ENCODE measurements at places on chromosomes 3 and 15.

DNA sequence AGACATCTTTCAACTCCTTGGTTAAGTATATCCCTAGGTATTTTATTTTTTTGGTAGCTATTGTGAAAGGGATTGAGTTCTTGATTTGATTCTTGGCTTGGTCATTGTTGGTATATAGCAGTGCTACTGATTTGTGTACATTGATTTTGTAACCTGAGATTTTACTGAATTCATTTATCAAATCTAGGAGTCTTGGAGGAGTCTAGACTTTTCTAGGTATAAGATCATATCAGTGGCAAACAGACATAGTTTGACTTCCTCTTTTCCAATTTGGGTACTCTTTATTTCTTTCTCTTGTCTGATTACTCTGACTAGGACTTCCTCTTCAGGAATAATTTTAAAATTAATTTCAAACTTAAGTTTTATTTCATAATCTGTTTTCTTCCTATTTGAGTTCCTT lies 125.2 kb downstream of the OCA2 start:
- no peak for DNase-seq

DNA sequence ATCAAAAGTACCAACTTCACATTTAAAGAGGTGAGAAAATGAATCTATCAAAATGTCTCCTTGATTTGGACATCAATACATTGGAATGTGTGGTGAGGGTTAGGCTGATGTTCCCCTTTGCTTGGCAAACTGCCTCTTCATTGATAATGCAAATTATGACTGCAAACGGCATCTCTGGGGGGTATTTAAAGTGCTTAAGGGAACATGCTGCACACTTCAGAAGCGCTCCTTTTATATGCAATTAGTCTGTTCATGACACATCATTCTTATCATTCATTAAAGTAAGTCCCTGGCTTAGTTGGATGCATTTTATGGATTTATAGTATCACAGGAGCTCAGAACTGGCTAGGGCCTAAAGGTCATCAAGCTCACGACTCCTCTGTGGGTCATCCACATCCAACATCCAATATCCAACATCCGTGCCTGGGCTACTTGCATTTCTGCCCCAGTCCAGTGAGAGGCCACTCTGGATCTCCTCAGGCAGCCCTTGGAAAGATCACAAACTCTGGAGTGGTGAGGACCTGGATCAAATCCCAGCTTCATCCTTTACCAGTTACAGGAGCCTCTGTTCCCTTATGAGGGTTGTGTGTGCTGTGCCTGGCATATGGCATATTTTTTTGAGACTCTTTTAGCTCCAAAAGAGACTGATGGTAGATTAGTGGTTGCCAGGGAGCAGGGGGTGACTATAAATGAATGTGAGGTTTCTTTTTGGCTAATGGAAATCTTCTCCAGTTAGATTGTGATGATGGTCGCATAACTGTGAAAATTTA lies 136.8 kb upstream of the FOXB1 start:
- no peak for DNase-seq

- DNase-seq: no peak
Measured at GRCh38 chr3:12901623-12902045, 60.3 kb upstream of the RPL32 start.

- DNase-seq: peak; percentile 23
Measured at GRCh38 chr3:30353711-30354467, 252.5 kb upstream of the TGFBR2 start.

DNA sequence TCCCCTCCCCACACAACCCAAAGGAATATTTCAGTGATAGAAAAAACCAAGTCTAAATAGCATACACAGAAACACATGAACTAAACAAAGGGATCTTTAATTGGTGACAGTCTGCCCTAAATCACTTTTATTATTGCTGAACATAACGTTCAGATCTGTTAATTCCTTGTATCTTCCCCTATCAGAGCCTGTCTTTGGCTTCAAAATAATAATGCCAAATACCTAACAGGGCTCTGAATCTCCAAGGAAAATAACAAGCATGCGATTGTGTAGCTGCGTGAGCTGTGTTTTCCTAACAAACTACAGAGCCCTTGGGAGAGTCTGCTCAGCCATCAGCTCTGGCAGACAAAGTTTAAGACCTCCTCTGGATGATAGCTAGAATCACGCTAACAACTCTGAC lies 1010.1 kb downstream of the ROBO1 start:
- no peak for DNase-seq

DNA sequence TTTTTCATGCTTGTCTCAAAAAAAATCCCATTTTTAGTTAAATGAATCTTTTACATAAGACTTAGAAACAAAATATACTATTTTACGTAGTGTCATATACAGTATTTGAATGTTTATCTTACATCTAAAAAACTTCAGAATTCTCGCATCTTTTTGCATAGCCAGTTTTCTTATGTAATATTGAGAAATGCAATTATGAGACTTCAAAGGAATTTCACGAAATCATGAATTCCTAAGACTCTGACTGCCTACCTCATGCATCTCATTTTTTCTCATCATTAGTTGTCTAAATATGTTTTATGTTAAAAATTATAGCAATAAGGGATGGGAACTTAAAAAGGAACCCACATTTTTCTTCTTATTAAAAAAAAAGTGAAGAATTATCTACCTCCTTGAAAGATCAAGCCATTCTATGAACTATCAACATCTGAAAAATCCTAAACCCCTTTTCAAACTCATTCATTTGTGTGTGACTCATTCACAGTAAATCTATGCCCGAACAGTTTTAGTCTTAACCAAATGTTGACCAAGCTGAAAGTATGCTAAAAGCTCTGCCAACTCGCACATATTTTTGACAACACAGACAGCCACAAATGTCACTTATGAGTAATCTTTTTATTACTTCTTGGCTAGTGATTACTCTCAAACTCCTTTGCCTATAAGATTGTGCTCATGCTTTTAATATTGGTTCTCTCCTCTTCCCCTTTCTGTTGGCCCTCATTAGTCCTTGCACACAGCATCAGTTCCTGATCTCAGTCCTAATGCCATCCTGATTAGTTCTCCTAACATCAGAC lies 115.9 kb downstream of the DCLK3 start:
- DNase-seq: no peak
